ACHN (cell line): ENCODE measurements at places on chromosomes 7 and 10.

DNA sequence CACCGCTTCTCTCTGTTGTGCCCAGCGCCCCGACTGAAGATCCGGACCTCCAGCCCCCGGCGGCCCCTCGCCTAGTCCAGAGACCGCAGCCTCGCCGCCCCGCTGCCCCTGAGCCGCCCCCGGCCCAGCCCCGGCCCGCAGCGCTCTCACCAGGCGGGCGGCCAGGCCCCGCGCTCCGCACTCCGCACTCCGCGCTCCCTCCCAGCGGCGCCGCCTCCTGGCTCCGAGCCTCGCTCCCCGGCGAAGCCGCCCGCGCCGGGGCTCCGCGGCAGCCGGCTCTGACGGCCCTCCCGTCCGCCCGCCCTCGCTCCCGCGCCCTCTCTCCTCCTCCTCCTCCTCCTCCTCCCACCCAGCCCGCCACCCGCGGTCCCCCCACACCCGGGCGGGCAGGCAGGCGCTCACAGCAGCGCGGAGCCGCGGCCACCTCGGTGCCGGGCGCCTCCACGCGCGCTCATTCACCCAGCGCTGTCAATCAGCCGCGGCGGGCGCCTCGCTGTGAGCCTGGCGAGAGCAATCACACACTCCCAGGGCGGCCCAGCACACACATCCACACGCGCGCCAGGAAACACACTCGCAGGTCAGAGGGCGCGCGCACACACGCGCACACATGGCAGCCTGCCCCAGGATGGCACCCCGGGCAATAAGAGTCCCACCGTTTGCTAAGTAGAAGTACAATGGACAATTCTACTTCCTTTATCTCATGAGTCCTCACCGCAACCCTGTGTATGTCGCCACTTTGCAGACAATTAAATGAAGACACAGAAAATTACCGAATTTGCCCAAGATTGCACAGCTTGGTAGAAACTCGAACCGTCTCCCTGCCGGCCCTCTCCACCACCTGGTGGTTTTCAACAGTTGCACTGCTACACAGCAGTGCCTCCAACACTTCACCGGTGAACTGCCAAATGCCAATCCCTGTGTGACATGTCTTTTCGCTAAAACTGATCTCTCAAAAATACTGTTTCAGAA, at the start of gene PRRT4:
Gene PRRT4, minus strand, starts transcription at position 280 of the 969 bp plus-strand sequence.
- peak; percentile 27 for DNase-seq

- no peak for DNase-seq
Observed at GRCh38 chr10:9951481-9952257, 1066.0 kb upstream of the CELF2 start.

DNA sequence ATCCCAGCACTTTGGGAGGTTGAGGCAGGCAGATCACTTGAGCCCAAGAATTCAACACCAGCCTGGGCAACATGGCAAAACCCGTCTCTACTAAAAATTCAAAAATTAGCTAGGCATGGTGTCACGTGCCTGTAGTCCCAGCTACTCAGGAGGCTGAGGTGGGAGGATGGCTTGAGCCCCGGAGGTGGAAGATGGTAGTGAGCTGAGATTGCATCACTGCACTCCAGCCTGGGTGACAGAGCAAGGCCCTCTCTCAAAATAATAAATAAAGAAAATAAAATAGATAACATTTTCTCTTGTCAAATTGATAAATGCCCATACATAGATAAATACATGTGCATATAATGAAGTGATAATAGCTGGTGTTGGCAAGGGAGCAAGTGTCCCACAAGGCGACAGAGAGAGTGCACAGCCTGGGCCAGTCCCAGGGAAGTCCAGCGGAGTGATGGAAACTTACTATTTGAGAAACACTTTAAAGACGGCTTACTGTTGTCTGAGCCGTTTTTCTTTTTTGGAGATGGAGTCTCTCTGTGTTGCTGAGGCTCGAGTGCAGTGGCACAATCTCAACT, 33.4 kb upstream of the DLG5 start:
- no peak for DNase-seq

DNA sequence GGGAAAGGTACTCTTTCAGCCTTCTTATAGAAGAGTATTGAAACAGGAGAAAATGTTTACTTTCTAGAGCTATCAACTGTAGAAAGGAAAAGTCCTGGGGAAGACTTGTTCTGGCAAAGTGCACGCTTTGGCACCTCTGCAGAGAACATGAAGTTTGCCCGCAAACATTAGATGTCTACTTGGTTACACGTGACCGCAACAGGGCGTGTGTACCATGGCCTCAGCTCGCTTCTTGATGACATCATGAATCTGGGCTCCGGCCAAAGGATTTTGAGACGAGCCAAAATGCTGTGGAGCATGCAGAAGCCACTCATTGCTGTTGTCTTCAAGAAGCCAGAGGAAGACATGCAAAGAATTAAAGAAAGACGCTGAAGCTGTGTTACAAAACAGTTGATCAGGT, 8.6 kb upstream of the TAS2R60 start:
- peak; percentile 85 for DNase-seq
